Type B pancreatic cell (in vitro differentiated cells): ENCODE measurements at places on chromosomes 2 and 18. TPM values are rescaled to one million over a fixed set of nuclear protein-coding genes. Genes with fewer than 3 reads are reported as not detected.

DNA sequence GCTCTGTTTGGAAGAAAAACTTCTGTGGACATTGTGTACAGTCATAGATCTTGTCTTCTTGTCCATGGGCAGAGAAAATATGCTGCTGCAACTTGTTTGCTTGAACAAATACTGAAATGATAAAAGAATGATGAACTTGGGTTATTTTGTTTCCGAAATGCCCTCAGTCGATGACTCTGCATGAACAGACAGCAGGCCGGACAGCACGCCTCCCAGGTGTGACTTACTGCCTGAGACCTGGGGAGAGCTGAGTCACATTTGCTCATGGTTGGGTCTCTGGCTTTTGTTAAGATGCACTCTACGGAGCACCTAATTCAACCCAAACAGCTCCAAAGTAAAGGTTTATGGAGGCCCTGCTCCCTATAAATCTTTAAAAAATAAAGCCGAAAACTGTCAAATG is 262.5 kb downstream of the ZNF521 start:
- H3K4me3 ChIP-seq = no peak overlapping the region
- peaks cover 16% of the 10 kb centered on the region for H3K4me1 ChIP-seq
- no peak for DNase-seq
- no peaks in the 10 kb centered on the region for H3K27me3 ChIP-seq

DNA sequence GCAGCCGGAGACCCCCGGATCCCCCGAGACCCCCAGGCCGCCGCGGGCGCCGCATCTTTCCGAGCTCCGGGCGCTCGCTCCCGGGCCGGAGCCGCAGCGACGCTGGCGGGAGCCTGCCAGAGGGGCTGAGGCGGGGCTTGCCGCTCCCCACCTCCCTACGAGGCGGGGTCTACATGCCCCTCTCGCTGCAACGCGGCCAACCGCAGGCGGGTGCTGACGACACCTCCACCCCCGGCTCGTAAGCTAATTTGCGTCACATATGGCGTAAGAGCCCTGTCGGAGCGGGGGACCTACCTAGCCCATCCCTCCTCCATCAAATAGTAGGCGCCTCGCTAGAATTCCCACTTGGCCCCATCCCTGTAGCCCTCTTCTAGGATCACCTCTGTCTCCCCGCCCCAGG is at the start of gene PTPRN:
Gene PTPRN (minus strand): TSS at position 124 of the 400 bp plus-strand sequence. CDS start 69 bp downstream, at position 55.
- peak within 1 kb of the TSS; percentile 78 for H3K4me3 ChIP-seq
- DNase-seq = no peak
- peaks cover 79% of the 10 kb centered on the region for H3K27me3 ChIP-seq
- no peaks in the 10 kb centered on the region for H3K36me3 ChIP-seq
- H3K27ac ChIP-seq = no peak within 1 kb of the TSS

The WBP1 gene
- 76.7 and 121 TPM in 2 replicates for total RNA-seq

The TIMM21 gene
- 40.2 and 44.8 TPM in 2 replicates for total RNA-seq

The MYO1B gene
- 46.7 and 67.7 TPM in 2 replicates for total RNA-seq

DNA sequence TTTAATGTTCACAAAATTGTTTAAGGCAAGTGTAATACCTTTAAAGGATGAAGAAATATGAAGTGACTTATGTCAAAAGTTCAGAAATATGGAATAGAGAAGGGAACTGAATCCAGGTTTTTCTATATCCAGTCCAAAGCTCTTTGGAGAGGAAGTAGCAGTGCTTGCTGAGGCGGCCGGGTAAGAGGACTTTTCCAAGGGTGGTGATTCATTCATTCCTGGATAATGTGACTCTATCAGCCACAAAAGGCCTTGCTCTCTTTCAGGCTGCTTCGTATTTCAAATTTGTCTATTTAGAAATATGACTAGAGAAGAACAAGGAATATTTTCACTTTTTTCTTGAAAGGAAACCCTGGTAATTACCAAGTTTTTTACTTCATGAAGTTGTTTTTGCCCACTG is 830.1 kb upstream of the ZEB2 start:
- no peak overlapping the region for H3K27ac ChIP-seq
- peaks cover 9% of the 10 kb centered on the region for H3K27me3 ChIP-seq
- no peaks in the 10 kb centered on the region for H3K36me3 ChIP-seq
- no peak for DNase-seq
- peaks cover 4% of the 10 kb centered on the region for H3K4me1 ChIP-seq
- H3K4me3 ChIP-seq = no peak overlapping the region

GRCh38 chr2:68926796-68927195 is 25.9 kb downstream of the GKN2 start:
- peaks cover 26% of the 10 kb centered on the region for H3K27me3 ChIP-seq
- H3K36me3 ChIP-seq = no peaks in the 10 kb centered on the region
- no peak overlapping the region for H3K4me3 ChIP-seq
- no peak for DNase-seq
- H3K27ac ChIP-seq = no peak overlapping the region

The C2orf80 gene
- total RNA-seq = not detected in 2 replicates

GRCh38 chr2:229952256-229952835 is 30.0 kb downstream of the FBXO36 start:
- H3K4me3 ChIP-seq = no peak overlapping the region
- DNase-seq = no peak
- no peak overlapping the region for H3K27ac ChIP-seq
- H3K36me3 ChIP-seq = no peaks in the 10 kb centered on the region
- H3K4me1 ChIP-seq = peaks cover 12% of the 10 kb centered on the region

GRCh38 chr2:22282916-22283315 is 1102.1 kb upstream of the KLHL29 start:
- H3K4me3 ChIP-seq = no peak overlapping the region
- peaks cover 20% of the 10 kb centered on the region for H3K4me1 ChIP-seq
- DNase-seq = no peak
- H3K27ac ChIP-seq = no peak overlapping the region
- H3K27me3 ChIP-seq = no peaks in the 10 kb centered on the region
- H3K36me3 ChIP-seq = no peaks in the 10 kb centered on the region

GRCh38 chr2:16365366-16365765 is 300.3 kb downstream of the CYRIA start:
- H3K4me3 ChIP-seq = no peak overlapping the region
- H3K27ac ChIP-seq = no peak overlapping the region
- no peaks in the 10 kb centered on the region for H3K27me3 ChIP-seq
- no peaks in the 10 kb centered on the region for H3K36me3 ChIP-seq

GRCh38 chr18:48161191-48161910 is 230.9 kb upstream of the SMAD2 start:
- peak overlapping the region; percentile 84 for H3K4me3 ChIP-seq
- H3K36me3 ChIP-seq = no peaks in the 10 kb centered on the region
- peak overlapping the region; percentile 31 for H3K27ac ChIP-seq
- peak; percentile 91 for DNase-seq
- no peaks in the 10 kb centered on the region for H3K27me3 ChIP-seq
- H3K4me1 ChIP-seq = peaks cover 38% of the 10 kb centered on the region

GRCh38 chr2:188582211-188582610 is 290.5 kb downstream of the GULP1 start:
- no peak overlapping the region for H3K27ac ChIP-seq
- no peaks in the 10 kb centered on the region for H3K4me1 ChIP-seq
- H3K4me3 ChIP-seq = no peak overlapping the region

- H3K36me3 ChIP-seq = no peaks in the 10 kb centered on the region
- H3K4me1 ChIP-seq = peaks cover 28% of the 10 kb centered on the region
- no peak overlapping the region for H3K4me3 ChIP-seq
- H3K27ac ChIP-seq = peak overlapping the region; percentile 7
- DNase-seq = no peak
- H3K27me3 ChIP-seq = peaks cover 24% of the 10 kb centered on the region
These were observed 128.3 kb downstream of the AFF3 start for GRCh38 chr2:100013892-100014677.

The MALL gene
- 82.7 and 187 TPM in 2 replicates for total RNA-seq

DNA sequence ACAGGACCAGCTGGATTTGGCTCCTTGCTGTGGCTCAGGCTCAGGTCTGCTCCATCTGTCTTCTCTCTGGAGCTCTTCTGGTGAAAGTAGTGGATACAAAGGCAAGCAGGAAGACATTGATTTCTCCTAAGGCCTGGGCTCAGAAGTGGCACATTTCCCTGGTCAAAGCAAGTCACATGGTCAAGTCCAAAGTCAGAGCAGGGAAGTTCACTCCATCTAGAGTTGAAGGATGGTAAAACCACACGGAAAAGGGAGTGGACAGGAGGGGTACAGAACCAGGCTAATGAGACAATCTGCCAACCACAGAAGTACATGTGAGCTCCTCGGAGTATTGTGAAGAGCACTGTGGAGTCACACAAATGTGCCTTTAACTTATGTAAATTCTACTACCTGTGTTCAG is 66.1 kb downstream of the MARCO start:
- H3K27me3 ChIP-seq = peaks cover 52% of the 10 kb centered on the region
- H3K4me1 ChIP-seq = no peaks in the 10 kb centered on the region
- DNase-seq = no peak
- no peaks in the 10 kb centered on the region for H3K36me3 ChIP-seq

The PCARE gene
- not detected in 2 replicates for total RNA-seq

DNA sequence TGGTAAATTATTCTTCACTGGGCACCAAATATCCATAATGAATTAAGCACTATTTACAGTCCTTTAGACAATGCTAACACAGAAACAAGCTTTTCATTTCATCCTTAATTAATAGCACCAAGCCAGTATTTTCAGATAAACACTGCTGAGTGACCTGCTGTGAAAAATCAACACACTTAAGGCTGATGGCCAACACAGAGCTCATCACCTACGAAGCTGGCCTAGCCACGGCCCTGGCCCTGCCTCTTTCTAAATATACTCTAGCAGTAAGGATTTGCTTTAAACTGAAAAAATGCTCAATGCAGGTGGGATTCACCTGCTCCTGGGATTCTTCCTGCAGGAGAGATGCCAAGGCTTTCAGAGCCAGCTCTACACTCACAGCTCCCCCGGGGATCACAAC is 18.4 kb downstream of the CYB5A start:
- peaks cover 36% of the 10 kb centered on the region for H3K4me1 ChIP-seq
- no peak overlapping the region for H3K27ac ChIP-seq
- no peak for DNase-seq
- no peaks in the 10 kb centered on the region for H3K27me3 ChIP-seq
- peaks cover 13% of the 10 kb centered on the region for H3K36me3 ChIP-seq

The AMER3 gene
- total RNA-seq = 3.9 and 10.9 TPM in 2 replicates

DNA sequence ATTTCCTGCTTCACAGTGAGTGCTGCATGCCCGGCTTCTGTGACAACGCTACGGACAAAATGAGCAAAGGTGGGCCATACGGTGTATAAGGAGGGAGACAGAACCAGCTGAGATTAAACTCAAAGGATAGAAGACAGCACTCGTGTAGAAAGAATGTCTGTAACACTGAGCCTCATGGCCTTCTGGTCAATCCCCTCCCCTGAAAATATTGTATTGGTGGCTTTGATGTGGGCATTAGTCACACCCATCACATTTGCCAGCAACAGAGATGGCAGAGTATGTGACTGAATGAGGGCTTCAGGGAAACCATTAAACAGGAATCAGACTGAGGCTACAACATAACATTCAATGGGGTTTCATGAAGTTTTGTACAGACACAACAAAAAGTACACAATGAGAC is 287.8 kb upstream of the CCDC68 start:
- peaks cover 21% of the 10 kb centered on the region for H3K36me3 ChIP-seq
- no peak for DNase-seq
- H3K4me1 ChIP-seq = peaks cover 61% of the 10 kb centered on the region
- H3K4me3 ChIP-seq = no peak overlapping the region
- H3K27ac ChIP-seq = no peak overlapping the region

DNA sequence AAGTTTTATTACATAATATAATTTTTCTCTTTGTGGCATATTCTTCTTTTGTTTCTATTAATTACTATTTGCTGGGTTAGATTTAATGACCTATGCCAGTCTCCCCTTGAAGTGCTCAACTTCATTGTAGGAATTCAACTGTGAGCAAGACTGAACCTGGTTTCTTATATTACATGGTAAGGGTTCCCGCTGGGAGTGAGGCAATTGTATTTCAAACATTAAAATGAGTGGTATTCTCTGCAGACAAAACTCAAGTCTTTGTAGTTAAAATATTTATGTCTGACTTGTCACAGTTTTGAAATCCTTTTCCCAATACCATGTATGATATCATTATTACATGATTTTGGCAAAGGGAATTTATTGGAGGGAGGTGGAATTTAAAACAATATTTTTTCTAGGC is 278.7 kb downstream of the GULP1 start:
- H3K4me3 ChIP-seq = no peak overlapping the region
- H3K27me3 ChIP-seq = no peaks in the 10 kb centered on the region
- peaks cover 10% of the 10 kb centered on the region for H3K4me1 ChIP-seq

DNA sequence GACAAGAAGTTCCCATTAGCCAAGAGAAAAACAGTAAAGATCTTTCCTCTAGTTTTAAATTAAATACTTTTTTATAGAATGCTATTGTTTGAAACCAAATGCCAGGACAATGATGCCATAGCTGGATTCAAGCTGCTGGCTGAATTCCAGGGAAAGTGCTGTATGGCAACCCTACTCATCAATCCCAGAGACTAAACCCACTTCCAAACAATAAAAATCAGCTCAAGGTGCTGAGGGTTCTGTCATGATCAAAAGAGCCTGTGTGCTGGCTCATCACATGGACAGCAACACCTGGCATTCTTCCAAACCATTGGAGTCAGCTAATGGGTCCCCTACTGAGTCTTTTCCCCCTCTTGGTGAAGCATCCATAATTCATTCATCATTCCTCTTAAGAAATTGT is 53.7 kb upstream of the PARD3B start:
- H3K4me1 ChIP-seq = peaks cover 12% of the 10 kb centered on the region
- peaks cover 3% of the 10 kb centered on the region for H3K27me3 ChIP-seq
- no peak for DNase-seq
- H3K4me3 ChIP-seq = no peak overlapping the region
- H3K27ac ChIP-seq = no peak overlapping the region

- H3K36me3 ChIP-seq = no peaks in the 10 kb centered on the region
- no peaks in the 10 kb centered on the region for H3K4me1 ChIP-seq
- no peak overlapping the region for H3K4me3 ChIP-seq
- peaks cover 20% of the 10 kb centered on the region for H3K27me3 ChIP-seq
These were observed 7.5 kb upstream of the YPEL5 start for GRCh38 chr2:30139131-30139870.

- H3K4me1 ChIP-seq = peaks cover 51% of the 10 kb centered on the region
- peak within 1 kb of the TSS; percentile 37 for H3K27ac ChIP-seq
- no peaks in the 10 kb centered on the region for H3K36me3 ChIP-seq
- DNase-seq = peak; percentile 88
- peaks cover 21% of the 10 kb centered on the region for H3K27me3 ChIP-seq
These were observed at the start of gene TBC1D8 for GRCh38 chr2:101151146-101151858. TBC1D8 (minus strand) TSS chr2:101151382; CDS start chr2:101151253, 129 bp downstream.

- no peak overlapping the region for H3K27ac ChIP-seq
- no peaks in the 10 kb centered on the region for H3K27me3 ChIP-seq
- H3K36me3 ChIP-seq = no peaks in the 10 kb centered on the region
- no peak for DNase-seq
- H3K4me3 ChIP-seq = no peak overlapping the region
- no peaks in the 10 kb centered on the region for H3K4me1 ChIP-seq
These were observed 62.0 kb downstream of the GPR39 start for GRCh38 chr2:132478461-132479105.

DNA sequence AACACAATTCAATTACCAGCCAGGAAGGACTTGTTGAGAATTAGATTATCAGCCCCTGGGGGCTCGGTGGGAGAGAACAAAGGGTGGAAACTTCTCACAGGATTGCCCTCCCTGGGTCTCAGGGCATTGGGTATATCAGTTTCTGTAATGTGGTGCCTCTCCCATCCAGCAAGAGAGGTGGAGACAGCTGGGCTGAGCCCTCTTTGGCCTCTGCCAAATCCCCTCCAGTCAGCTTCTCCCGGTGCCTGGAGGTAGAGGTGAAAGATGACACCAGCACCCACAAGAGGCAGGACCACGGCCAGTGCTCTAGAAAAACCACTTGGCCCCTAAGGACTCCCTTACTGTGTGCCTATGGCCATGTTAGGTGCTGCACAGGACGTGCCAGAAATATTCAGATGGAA is 179.7 kb downstream of the HAUS1 start:
- no peaks in the 10 kb centered on the region for H3K27me3 ChIP-seq
- H3K27ac ChIP-seq = no peak overlapping the region
- H3K4me3 ChIP-seq = no peak overlapping the region
- peaks cover 19% of the 10 kb centered on the region for H3K4me1 ChIP-seq
- DNase-seq = no peak
- no peaks in the 10 kb centered on the region for H3K36me3 ChIP-seq
